ENCODE measurements at places on chromosomes 5 and 9.

- no peak for DNase-seq
Measured at GRCh38 chr9:87109231-87109631, 161.9 kb upstream of the GAS1 start.

DNA sequence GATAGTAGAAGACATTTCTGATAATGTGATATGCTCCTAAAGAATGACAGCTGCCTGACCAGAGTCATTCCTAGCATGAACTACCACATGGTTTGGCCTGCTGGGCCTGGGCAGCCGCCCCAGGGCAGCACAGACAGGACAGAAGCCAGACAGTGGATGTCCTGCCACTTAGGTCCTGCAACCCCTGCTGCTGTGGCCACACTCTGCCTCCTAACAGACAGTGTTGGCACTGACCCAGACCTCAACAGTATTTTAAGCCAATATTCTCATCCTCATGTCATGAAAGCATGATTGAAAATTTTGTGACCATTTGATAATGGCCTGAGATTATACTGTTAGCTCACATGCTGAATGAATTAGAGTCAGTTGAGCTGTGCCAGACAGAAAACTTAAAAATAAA, 15.8 kb downstream of the CENPP start:
- DNase-seq: no peak

DNA sequence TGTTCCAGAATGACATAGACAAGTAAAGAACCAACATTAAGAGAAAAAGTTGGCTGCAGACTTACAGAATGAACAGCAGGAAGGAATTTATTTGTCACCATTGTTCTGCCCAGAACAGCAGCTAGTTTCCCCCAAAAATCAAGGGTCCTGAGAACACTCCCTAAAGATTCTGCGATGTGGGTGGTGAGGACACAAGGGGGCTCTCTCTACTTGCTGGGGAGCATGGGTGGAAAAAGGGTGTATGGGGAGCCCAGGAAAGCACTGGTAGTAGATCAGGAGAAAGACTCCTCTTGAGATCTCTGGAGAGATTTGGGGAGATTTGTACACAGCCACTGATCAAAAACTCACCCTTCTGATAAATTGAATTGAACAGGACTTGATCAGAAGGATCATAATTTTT, 316.5 kb downstream of the KCTD16 start:
- no peak for DNase-seq

DNA sequence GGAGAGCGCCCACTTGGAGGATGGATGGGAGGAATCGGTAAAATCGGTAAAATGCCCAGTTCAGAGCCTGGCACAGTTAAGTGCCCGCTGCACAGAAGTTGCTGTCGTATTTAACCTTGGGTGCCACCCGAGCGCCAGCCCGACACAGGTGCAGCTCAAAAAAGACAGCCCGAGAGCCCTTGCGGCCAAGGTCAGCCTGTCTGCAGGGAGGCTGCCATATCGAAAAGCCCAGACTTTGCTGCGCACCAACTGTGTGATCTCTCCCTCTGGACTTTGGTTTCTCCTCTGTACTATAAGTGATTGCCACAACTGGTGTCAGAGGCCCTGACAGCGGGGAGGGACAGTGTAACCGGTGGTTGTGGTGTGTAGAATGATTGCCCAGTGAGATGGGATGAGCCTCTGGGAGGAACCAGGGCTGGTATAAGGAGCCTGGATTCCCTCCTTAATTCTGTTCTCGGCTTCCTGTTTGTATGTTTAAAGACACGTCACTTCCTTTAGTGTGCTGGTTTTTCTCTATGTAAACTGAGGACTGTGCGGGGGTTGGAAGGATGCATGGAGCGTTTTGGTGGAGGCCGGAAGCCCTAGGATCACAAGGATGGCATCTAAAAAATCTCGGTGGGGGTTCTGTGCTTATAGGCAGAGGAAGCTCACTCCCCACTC, 792 bp downstream of the NTMT1 start:
- DNase-seq: peak; percentile 41

DNA sequence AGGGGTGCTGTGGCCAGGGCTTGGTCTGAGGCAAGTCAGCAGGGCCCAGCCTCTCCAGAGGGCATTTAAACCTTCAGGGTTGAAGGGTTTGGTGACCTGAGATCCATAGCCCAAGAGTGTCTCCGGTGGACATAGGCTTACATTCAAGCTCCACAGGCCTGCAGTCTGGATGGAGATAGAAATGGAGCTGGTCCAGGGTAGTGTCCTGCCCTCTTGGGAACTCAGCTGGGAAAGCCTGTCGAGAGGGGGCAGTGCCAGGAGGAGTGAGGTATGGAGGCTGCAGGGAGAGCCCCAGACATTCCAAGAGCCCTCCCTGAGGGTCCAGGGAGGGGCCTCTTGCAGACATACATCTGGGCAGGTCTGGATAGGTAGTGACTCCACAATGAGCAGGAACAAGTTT, 177.0 kb upstream of the MVB12B start:
- DNase-seq: no peak

DNA sequence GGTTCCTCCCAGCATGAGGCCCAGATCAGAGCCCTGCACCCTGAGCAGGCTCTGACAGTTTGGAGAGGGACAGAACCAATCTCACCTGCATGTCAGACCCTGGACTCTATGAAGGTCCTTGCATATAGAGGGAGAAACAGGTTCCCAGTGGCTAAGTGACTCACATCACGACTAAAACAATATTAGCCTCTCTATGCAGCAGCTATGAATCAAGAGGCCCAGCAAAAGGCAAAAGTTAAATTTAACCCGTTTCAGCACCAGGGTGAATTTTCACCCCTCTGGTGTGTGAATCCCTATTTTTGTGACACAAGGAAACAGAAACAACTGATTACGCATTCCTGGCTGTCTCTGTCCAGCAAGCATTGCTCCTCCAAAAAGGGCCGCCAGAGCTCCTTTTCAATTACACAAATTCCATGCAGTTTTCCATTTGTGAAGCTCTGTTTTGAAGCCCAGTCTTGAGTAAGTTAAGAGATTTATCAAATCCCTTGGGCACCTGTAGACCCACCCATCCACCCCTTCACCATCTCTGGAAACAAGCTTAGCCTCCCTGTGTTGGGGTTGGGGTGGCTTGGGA, 136.6 kb downstream of the GABBR2 start:
- DNase-seq: no peak

DNA sequence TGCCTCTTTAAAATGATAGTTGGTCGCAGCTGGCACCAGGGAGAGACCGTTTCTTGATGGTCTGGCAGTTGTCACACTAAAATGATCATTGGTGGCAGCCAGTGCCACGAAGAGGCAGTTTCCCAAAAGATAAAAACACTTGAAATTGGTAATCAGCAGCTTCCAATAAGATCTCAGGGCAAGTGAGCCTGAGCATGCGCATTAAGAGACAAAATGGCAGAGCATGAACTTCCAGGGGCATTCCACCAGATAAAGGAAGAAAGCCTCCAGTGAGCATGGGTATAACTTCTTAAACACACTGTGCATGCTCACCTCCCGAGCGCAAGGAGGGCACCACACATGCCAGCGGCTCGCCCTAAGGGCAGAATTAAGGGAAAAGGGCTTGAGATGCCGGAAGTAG, 1594.2 kb upstream of the CDH9 start:
- no peak for DNase-seq

DNA sequence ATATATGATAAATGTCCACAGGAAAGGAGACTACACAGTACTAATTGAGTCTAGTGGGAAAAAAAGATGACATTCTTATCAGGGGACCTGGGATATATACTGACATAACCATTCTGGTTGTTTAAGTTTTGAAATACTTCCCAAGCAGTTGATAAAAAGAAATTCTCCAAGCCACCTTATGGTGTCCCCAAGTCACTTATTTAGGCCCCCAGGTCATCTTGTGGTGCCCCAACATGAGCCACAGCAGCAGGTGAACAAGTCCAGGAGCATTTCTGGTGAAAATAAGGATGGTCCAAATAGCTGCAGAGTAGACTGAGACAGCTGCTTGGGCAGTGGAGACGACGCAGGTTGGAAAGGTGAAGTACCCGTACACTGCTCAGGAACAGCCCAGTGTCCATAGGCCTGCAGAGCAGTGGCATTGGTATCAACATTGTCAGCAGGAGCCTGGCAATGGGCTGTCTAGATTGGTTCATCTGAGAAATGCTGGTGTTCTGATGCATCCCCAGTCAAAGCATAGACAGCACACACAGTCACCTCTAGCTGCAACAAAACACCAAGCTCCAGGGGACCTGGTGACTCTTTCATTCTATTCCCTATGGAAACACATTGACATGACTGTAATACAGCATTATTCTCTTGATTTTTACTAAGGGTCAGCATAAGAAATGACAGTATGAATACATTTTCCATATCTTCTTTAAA, 430.6 kb downstream of the NR2F1-AS1 start:
- no peak for DNase-seq

- DNase-seq: no peak
Measured at GRCh38 chr9:112111461-112111860, 63.6 kb downstream of the SUSD1 start.

DNA sequence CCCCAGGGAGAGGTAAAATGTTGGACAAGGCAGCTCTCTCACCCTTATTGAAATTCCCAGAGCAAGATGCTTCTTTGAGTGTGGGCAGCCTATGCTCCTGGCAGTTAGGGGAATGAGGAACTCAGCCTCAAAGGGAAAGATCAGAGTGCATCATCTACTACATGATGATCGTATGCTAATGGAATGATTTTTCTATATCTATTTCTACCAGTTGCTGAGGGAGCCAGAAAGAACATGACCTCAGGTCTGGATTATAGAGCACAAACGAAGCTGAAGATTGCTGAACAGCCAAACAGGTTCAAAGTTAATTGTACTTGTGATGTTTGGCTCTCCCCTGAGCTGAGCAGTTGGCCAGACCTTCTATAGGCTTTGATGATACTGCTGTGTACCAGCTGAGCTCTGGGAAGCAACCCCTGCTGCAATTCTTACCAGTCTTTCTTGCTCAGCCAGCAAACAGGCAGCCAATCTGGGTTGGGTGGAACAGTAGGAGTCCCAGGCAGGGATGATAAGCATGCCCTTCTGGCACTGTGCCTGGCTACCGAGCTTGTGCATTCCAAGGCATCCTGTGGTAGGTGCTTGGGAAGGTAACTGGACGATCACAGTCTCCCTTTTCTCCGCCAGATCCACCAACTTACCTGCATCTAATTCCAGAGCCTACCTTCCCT, 10.3 kb upstream of the FBXL7 start:
- no peak for DNase-seq

DNA sequence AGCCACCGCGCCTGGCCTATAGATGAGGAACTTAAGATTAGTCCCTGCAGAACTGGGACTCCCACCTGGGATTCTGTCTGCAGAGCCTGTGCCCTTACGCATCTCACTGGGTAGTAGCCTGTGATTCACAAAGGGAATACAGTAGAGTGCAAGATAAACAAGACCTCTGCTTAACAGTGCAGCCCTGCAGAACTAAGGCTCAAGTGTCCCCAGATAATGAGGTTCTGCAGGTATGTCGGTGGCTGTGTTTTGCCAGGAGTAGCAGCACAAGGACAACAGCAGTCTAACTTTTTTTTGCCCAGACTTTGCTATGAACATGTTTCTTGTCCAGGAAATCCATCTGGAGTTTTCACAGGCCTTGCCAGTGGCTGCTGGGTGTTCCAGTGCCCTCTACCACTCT, 59.7 kb downstream of the DCP2 start:
- DNase-seq: no peak

- no peak for DNase-seq
Measured at GRCh38 chr5:14476786-14477435, 104.7 kb upstream of the OTULINL start.

- no peak for DNase-seq
Measured at GRCh38 chr5:148751025-148751424, 75.4 kb upstream of the ADRB2 start.

GRCh38 chr5:28390341-28390740, 1352.0 kb upstream of the CDH9 start:
- no peak for DNase-seq

DNA sequence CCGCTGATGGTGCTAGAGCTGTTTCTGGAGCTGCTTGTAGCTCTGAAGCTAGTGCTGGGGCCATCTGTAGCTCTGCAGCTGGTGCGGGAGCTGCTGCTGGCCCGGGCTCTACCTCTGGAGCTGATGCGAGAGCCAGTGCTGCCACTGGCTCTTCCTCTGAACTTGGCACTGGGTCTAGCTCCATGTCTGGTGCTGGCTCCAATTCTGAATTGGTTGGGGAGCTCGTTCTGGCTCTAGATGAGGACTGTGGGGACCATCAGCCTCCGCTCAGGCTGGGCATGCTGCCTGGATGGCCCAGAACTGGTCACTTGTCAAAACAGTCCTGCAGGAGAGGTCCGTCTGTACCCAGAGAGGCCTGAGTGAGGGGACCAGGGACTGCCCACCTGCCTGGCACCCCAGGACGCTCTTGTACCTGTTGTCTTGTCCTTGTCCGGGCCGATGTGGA, 21.5 kb downstream of the OBP2B start:
- DNase-seq: no peak

DNA sequence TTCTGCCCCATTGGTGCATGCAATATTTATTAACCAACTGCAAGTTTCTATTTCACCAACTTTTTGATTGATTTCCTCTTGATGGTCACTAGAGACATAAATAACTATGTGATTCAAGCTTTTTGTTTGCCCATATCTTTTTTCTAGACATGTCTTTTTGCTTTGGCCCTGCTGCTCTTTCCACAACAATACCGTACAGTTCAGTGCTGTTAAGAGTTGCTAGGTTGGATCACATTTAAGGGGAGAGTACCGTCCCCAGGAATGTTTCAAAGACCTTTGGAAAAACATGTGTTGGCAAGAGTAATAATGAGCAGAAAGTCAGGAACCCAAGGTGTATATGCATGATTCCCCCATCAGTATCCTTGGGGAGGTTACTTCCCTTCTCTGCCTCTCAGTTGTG, 268.8 kb upstream of the RFX3 start:
- no peak for DNase-seq

GRCh38 chr9:87751423-87751822, 25.5 kb downstream of the CTSL start:
- no peak for DNase-seq

DNA sequence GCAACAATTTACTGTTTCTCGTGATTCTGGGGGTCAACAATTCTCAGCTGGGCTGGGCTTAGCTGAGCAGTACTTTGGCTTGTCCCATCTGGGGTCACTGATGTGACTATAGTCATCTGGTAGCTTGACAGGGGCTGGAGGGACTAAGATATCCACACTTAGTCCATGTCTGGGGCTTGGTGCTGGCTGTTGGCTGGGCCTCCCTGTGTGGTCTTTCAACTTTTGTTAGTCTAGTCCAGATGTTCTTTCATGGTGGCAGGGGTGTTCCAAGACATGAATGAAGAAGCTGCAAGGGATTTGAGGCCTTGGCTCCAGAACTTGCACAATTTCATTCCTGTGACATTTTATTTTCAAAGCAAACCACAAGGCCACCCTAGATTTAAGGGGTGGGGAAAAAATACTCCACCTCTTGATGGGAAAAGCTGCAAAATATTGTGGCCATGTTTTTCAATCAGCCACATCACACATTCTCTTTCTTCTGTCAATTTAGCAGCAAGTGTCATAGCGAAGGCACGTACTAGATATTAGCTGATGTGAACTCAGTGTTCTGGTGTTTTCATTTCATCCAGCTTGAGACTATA, 59.2 kb downstream of the TSSK1B start:
- DNase-seq: no peak

All from GM04504 (cell line).